Left ventricle myocardium inferior (tissue), 1 donor: ENCODE measurements at places on chromosomes 1 and 21. TPM values are rescaled to one million over a fixed set of nuclear protein-coding genes. Genes with fewer than 3 reads are reported as not detected.

GRCh38 chr1:198677027-198677426 is 38.2 kb downstream of the PTPRC start:
- H3K27me3 ChIP-seq = no peaks in the 10 kb centered on the region
- no peaks in the 10 kb centered on the region for H3K36me3 ChIP-seq
- no peak overlapping the region for H3K27ac ChIP-seq
- H3K4me3 ChIP-seq = no peak overlapping the region
- no peaks in the 10 kb centered on the region for H3K4me1 ChIP-seq
- DNase-seq = no peak

GRCh38 chr1:246583448-246584185 is 17.4 kb downstream of the CNST start:
- DNase-seq = no peak
- H3K36me3 ChIP-seq = no peaks in the 10 kb centered on the region
- H3K4me1 ChIP-seq = peaks cover 89% of the 10 kb centered on the region
- H3K4me3 ChIP-seq = no peak overlapping the region

DNA sequence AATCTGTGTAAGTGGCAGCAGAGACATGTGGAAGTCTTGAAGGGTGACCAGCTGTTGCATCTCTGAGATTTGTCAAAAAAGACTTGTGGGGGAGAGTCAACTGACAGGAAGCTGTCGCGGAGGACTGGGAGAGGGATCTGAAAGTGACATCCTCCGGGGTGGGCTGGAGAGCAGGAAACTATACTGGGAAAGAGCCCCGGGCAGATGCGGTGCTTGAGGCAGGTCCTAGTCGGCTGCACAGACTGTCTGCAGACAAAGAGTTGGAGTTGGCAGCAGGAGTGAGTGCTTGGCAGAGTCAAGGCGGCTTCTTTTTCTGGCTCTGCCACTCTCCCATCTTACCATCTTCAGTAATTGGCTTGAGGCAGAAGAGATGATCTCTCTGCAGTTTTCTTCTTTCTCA is 294.0 kb upstream of the C1orf87 start:
- DNase-seq = no peak
- no peaks in the 10 kb centered on the region for H3K4me1 ChIP-seq
- no peaks in the 10 kb centered on the region for H3K36me3 ChIP-seq
- H3K4me3 ChIP-seq = no peak overlapping the region
- H3K27ac ChIP-seq = no peak overlapping the region

- no peaks in the 10 kb centered on the region for H3K4me1 ChIP-seq
- H3K4me3 ChIP-seq = no peak overlapping the region
- no peaks in the 10 kb centered on the region for H3K27me3 ChIP-seq
- H3K36me3 ChIP-seq = no peaks in the 10 kb centered on the region
- no peak for DNase-seq
- no peak overlapping the region for H3K27ac ChIP-seq
Measured at GRCh38 chr1:48931506-48932192, 155.0 kb upstream of the BEND5 start.

GRCh38 chr1:118970451-118970850 is 17.7 kb downstream of the TBX15 start:
- no peak overlapping the region for H3K27ac ChIP-seq
- no peaks in the 10 kb centered on the region for H3K36me3 ChIP-seq
- DNase-seq = no peak
- no peaks in the 10 kb centered on the region for H3K4me1 ChIP-seq

DNA sequence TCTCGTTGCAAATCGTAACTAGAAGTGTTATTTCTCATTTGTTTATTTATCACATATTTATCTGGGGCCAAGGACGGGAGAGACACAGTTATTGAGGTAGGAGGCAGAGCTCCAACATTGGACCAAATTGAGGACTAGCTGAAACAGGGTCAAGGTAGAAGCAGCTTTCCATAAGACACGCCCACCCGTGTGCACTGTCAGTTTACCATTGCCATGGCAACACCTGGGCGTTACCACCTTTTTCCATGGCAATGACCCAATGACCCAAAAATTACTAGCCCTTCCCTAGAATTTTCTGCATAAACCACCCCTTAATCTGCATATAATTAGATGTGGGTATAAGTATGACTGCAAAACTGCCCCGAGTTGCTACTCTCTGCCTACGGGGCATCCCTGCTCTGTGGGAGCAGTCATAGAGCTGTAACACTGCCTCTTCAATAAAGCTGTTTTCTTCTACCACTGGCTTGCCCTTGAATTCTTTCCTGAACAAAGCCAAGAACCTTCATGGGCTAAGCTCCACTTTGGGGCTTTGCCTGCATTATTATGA is 72.7 kb downstream of the FBXO2 start:
- H3K4me1 ChIP-seq = no peaks in the 10 kb centered on the region
- DNase-seq = no peak
- no peak overlapping the region for H3K27ac ChIP-seq
- H3K4me3 ChIP-seq = no peak overlapping the region
- peaks cover 76% of the 10 kb centered on the region for H3K27me3 ChIP-seq

DRAM2 gene
- total RNA-seq = 33.0 TPM

TSTD1 gene
- 13.4 TPM for total RNA-seq

SHISA4 gene
- total RNA-seq = 191 TPM

AGMAT gene
- not detected for total RNA-seq
